ENCODE measurements at places on chromosomes 1 and 21. TPM values are rescaled to one million over a fixed set of nuclear protein-coding genes. Genes with fewer than 3 reads are reported as not detected.

The C1orf226 gene
- 5.6 TPM for polyA plus RNA-seq

- H3K4me1 ChIP-seq: no peaks in the 10 kb centered on the region
- H3K27ac ChIP-seq: no peak overlapping the region
- H3K4me3 ChIP-seq: no peak overlapping the region
Observed at GRCh38 chr1:237390823-237391222, 348.8 kb downstream of the RYR2 start.

The S100A5 gene
- polyA plus RNA-seq: not detected

The GNL2 gene
- 38.3 TPM for polyA plus RNA-seq

The SYNC gene
- 11.4 TPM for polyA plus RNA-seq

- H3K4me3 ChIP-seq: no peak overlapping the region
- no peaks in the 10 kb centered on the region for H3K4me1 ChIP-seq
- H3K27me3 ChIP-seq: no peaks in the 10 kb centered on the region
- DNase-seq: no peak
- no peak overlapping the region for H3K27ac ChIP-seq
- no peaks in the 10 kb centered on the region for H3K36me3 ChIP-seq
Observed at GRCh38 chr1:87156124-87156523, 172.6 kb upstream of the LMO4 start.

DNA sequence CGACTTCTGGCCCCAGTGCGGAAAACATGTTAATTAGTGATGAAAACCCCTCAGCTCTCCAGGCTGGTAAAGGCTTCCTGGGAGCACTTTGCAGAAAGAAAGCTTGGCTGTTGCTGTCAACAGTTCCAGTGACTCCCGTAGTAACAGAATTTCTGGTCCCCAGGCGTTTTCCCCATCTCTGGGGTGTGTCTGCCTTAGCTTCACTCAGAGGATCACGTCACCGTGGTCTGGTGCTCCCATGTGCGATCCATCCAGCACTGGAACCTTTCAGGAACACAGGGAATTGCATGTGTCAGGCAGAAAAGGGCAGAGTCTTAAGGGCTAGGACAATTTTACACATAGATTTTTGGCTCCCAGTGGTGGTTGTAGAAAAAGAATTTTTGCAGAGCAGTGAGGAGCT is 470.4 kb upstream of the USP24 start:
- H3K27me3 ChIP-seq: no peaks in the 10 kb centered on the region
- DNase-seq: no peak
- H3K27ac ChIP-seq: no peak overlapping the region
- no peaks in the 10 kb centered on the region for H3K4me1 ChIP-seq

- DNase-seq: no peak
- H3K4me3 ChIP-seq: no peak overlapping the region
- H3K4me1 ChIP-seq: no peaks in the 10 kb centered on the region
- H3K36me3 ChIP-seq: no peaks in the 10 kb centered on the region
- H3K27me3 ChIP-seq: no peaks in the 10 kb centered on the region
- no peak overlapping the region for H3K27ac ChIP-seq
Observed at GRCh38 chr1:22745669-22746585, 35.3 kb downstream of the EPHB2 start.

GRCh38 chr21:45954921-45955320 is 26.6 kb upstream of the COL6A1 start:
- H3K27ac ChIP-seq: peak overlapping the region; percentile 23
- no peak for DNase-seq
- peaks cover 4% of the 10 kb centered on the region for H3K4me1 ChIP-seq
- H3K36me3 ChIP-seq: no peaks in the 10 kb centered on the region
- no peaks in the 10 kb centered on the region for H3K27me3 ChIP-seq

Data from aorta (tissue), 5 donors.